ENCODE measurements at places on chromosomes 4 and X.
A peak's percentile ranks its signal among the peaks of the same experiment; 100 is the strongest.

GRCh38 chr4:53908661-53909078 is 155.7 kb downstream of the CHIC2 start:
- DNase-seq: no peak

GRCh38 chrX:24149351-24150050 is at the start of gene ZFX:
TSS of gene ZFX (plus strand) at chrX:24149729. CDS start at chrX:24172743, 23,014 bp downstream.
- peak; percentile 23 for DNase-seq

DNA sequence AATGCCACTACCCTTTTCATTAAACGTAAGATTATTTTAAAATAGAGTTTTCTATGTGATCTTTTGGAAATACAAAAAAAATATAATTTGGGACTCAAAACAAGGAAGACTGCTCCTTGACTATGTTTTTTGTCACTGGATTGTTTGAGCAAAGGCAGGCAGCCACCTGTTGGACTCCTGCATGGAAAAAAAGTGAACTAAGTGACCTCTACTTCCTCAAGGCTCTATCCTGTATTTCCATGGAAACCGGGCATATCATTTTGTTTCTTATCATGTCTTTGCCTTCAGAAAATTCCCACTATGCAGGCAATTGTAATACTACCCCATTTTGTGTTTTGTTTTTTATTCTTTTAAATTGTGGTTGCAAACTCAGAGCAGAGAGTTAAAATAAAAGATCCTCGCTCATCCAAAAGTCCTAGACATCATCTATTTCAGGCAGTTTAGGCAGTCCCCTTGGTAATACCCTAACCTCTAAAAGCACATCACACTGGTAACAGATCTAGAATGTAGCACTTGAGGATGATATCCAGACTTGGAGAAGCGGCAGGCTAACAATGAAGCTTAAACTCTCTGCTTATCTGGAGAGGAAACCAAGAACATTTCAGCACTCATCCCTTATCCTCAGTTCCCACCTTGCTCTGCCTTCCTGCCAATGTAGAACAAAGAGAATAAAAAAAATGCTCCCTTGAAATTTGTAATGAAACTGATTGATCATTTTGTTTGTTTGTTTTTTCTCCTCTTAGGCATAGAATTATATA is 165.7 kb downstream of the BANK1 start:
- DNase-seq: no peak

- DNase-seq: peak; percentile 74
Measured at GRCh38 chr4:26779224-26779623, 81.4 kb upstream of the STIM2 start.

- DNase-seq: no peak
Measured at GRCh38 chr4:74412225-74412624, 32.7 kb upstream of the AREG start.

- DNase-seq: no peak
Measured at GRCh38 chr4:150582146-150582872, at the start of gene MAB21L2. TSS of gene MAB21L2 (plus strand) at chr4:150582151. CDS start at chr4:150583030, 879 bp downstream.

DNA sequence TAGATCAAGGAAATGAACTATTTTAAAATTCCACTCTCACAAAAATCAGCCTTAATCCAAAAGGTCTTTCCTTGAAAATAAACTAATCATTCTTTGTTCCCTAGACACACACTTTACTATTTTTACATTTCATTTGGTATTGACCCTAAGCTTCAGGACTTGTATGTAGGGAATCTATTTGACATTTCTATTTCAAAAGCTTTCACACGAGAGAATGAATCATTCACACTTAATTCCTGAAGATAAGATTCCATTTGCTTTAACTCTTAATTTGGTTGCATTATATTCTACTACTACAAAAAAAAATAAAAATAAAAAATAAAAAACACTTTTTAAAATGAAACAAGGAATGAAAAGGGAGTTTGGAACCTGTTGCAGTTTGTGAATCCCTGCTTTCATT is 43.7 kb downstream of the EDNRA start:
- no peak for DNase-seq

DNA sequence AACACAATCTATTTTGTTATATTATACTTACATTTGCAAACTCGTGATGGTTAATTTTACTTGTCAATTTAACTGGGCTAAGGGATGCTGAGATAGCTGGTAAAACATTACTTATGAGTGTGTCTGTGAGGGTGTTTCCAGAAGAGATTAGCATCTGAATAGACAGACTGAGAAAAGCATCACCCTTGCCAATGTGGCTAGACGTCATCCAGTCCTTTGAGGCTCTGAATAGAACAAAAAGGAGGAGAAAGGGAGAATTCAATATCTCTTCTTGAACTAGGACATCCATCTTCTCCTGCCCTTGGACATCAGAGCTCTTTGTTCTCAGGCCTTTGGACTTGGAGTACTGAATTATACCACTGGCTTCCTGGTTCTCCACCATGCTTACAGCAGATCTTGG is 154.6 kb downstream of the EPHA5 start:
- DNase-seq: no peak

DNA sequence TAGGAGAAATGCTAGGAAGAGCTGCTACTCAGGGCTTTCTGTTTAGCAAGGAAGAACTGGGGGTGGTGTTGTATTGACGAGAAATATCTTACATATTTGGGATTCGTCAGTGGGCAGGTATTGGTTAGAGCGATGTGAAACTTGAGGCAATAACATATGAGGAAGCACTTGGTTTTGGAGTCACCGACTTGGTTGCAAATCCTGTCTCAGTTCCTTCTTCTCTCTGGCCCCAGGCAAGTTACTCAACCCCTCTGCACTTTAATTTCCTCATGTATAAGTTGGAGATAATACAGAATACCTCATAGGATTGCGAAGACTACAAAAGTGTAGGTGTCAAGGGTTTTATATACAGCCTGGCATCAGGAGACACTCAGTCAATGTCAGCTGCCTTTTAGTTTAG is 34.1 kb downstream of the GPAT3 start:
- no peak for DNase-seq

GRCh38 chr4:37439809-37440474 is 195.4 kb downstream of the NWD2 start:
- no peak for DNase-seq

- DNase-seq: no peak
Measured at GRCh38 chr4:174210952-174211490, 72.4 kb downstream of the FBXO8 start.

GRCh38 chr4:3651267-3651845 is 114.8 kb upstream of the ADRA2C start:
- DNase-seq: no peak

DNA sequence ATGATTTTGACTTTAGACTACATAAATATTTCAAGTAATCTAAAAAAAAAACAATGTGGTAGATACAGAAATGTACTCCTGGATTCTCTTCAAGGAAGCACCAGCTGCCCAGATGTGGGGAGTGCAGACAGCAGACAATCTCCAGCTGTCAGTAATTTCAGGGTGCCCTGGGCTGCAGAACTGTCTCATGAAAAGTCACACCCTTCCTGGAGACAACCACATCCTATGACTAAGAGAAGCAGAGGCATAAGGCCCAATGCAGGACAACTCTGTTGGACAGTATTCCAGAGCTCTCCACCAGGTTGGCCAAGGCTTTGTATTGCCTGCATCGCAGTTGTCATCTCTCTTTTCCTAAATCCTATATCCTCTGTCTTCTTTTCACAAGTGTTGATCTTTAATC is 34.4 kb upstream of the BLTP1 start:
- DNase-seq: no peak

DNA sequence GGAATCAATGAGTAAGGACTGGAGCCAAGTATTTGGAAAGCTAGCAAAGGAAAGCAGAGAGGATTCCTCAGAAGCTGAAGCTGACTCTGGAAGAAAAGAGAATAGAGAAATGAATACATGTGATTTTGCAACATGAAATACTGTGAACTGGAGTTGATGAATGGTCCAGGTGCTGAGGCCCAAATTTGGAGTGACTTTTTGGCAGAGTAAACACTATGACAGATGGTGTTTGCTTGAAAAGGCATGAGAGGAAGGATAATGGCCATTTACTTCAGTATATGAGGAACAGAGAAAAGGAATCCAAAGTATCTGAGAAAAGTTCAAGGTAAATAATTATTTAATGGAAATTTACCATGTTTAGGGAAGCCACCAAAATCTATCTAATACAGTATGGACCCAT is 236.7 kb downstream of the SLITRK2 start:
- DNase-seq: no peak

GRCh38 chrX:10015355-10015722 is 48.2 kb downstream of the CLDN34 start:
- DNase-seq: no peak

GRCh38 chr4:174408841-174409552 is 113.3 kb downstream of the HPGD start:
- DNase-seq: no peak

DNA sequence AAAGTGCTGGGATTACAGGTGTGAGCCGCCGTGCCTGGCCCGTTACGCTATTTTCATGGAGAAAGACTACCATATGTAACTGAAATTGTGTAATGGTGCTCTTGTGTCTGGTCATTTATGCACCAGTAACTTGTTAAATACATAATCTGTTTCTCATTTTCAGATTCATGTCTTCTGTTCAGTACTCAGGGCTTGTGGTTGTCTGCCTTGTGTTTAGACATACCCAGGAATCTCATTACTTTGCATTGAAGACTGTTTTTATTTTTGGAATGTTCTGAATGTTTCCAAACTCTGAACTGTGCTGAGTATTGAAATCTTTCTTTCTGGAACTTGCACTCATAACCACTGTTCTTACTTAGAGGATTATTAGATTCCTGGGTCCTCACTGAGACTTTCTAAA is 52.8 kb downstream of the PDLIM5 start:
- DNase-seq: no peak

- no peak for DNase-seq
Measured at GRCh38 chrX:132468454-132468853, 20.4 kb downstream of the MBNL3 start.

DNA sequence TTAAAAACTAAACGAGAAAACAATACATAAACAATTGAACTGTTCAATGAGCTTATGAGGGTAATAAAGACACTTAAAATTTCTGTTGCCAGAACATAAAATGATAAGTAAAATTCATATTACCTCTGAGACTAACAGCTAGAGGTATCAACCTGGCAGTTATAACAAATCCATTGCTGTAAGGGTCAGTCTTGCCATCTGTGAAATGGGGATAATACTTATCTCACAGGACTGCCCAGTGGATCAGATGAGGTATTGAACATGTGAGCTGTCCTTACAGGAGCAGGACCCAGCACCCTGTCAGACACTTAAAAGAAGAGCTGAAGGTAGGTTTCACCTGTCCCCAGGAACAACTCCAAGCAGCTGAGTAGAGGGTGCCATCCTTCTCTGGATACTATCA is 2.5 kb downstream of the TCEAL3 start:
- DNase-seq: no peak

GRCh38 chrX:109614951-109615350 is 10.0 kb downstream of the KCNE5 start:
- DNase-seq: no peak

DNA sequence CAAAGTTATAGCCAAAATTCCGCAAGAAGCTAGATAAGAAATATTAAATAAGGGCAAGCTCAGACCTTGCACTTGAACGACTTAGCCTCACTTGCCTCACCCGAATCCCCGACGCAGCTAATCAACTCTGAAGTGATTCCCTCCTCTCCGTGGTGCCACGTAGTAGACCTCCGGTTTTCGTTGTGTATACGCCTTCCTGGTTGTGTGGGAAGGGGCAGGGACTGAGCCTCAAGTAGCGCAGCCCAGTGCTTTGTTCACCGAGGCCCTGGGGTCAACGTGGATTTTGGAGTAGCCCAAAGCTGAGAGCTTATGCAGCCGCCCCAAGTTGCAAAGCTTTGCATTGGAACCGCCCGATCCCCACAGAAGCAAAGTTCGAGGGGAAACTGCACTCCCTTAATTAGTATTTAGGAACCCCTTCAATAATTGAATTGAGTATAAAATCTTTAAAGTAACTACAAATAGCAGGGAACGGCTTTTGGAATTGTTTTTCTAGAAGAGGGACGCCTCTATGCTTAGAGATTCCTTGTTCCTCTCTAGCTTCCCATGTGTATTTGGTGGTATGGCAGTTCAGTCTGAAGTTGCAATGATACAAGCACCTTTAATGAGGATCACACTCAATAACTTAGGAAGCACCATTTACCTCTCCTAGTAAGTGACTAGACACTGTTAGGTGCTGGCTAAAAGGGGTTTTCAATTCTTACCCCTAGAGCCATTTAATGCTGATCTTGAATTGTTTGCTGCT is 55.7 kb downstream of the LINC00632 start:
- no peak for DNase-seq

GRCh38 chr4:26206999-26207398 is 113.8 kb upstream of the RBPJ start:
- peak; percentile 11 for DNase-seq

- DNase-seq: no peak
Measured at GRCh38 chr4:158871335-158871724, 102.5 kb downstream of the FNIP2 start.

DNA sequence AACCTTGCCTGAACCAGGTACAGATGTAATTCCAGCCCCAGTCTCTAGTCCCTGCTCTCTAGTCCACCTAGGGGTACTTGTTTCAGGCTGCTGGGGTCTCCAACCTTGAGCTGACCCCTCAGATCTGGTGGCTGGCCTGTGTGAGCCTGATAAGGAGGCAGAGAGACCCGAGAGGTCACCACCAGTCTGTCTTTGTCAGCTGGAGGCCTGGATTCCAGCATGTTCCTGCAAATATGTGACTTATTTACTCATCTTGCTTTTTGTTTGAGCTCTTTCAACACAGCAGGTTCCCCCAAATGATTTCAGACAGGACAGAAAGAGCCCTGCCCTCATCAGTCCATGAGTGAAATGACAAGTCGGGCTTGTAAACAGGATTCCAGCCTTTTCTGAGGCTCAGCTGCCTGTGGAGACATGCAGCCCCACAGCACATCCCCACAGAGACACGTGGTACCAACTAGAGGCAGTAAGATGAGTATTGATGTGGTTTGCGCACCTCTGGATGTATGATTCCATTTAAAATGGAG is 37.5 kb upstream of the STK26 start:
- DNase-seq: no peak

GRCh38 chrX:13597874-13598273 is 28.5 kb downstream of the EGFL6 start:
- no peak for DNase-seq

- DNase-seq: no peak
Measured at GRCh38 chrX:43467608-43468234, 188.4 kb upstream of the MAOA start.

- DNase-seq: no peak
Measured at GRCh38 chr4:168648929-168649328, 152.1 kb downstream of the PALLD start.

DNA sequence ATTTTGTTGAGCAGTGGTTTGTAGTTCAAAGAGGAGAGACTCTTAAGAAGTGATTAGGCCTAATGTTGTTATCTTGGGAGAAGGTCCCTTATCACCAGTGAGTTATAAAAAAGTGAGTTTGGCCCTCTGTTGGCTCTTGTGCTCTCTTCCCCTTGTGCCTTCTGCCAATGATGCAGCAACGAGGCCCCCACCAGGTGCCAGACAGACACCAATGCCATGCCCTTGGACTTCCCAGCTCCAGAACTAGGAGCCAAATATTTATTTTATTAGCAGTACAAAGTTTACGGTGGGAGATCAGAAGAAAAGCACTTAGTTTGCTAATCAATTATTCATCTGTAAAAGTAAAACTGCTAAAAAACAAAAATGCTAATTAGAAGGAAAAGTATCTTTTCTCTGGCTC is 22.7 kb upstream of the NAAA start:
- DNase-seq: no peak

GRCh38 chr4:142707401-142707800 is 138.7 kb downstream of the INPP4B start:
- no peak for DNase-seq

GRCh38 chrX:46628460-46629371 is 55.2 kb downstream of the CHST7 start:
- no peak for DNase-seq
